Hippocampal formation (tissue), 2 donors: ENCODE measurements at places on chromosomes 5 and 9.

GRCh38 chr9:110928599-110928998 is 109.7 kb downstream of the LPAR1 start:
- DNase-seq, result no peak

DNA sequence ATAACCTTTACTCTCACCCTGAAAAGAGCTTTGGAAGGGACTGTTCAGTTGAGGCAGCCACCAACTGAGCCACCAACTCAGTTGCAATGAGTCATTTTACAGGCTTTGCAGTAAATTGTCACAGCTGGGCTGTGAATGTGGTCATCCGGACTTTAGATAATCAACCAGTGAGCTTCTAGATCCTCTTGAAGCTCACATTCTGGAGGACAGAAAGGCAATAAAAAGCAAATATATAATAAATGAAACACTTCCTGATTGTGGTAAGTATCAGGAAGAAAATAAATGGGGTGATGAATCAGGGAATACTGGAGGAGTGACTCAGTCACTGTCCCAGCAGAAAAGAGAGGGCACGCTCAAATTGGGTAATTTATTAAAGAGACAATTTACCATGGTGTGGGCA is 13.2 kb upstream of the C5orf58 start:
- DNase-seq, result no peak

DNA sequence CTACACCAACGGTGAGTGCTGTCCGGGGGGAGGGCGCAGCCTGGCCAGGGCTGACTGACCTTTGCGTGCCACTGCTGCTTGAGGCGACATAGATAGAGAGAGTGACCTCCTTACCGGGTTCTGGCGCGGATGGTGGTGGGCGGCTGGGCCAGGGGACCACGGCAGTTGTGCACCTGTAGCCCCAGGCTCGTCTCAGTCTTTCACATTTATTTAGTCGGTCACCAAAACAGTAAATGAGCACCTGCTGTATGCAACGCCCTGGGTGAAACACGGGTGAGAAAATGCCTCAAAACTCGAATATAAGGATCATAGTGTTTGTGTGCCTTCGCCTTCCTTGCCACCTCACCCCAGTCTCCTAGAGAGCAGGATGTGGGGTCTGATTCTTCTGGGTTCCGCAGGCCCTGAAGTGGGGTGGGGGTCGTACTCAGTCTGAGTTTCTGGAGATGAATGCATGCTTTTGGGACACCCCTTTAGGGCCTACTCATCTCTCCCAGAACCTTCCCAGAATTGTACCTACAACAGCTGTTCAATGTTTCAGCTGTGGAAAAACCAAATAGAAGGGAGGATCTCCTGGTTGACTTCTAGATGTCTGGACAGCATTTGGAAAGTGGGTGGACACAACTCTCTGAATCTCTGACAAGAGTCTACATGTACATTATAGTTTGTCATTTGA is 714 bp downstream of the SEC24A start:
- DNase-seq, result no peak

DNA sequence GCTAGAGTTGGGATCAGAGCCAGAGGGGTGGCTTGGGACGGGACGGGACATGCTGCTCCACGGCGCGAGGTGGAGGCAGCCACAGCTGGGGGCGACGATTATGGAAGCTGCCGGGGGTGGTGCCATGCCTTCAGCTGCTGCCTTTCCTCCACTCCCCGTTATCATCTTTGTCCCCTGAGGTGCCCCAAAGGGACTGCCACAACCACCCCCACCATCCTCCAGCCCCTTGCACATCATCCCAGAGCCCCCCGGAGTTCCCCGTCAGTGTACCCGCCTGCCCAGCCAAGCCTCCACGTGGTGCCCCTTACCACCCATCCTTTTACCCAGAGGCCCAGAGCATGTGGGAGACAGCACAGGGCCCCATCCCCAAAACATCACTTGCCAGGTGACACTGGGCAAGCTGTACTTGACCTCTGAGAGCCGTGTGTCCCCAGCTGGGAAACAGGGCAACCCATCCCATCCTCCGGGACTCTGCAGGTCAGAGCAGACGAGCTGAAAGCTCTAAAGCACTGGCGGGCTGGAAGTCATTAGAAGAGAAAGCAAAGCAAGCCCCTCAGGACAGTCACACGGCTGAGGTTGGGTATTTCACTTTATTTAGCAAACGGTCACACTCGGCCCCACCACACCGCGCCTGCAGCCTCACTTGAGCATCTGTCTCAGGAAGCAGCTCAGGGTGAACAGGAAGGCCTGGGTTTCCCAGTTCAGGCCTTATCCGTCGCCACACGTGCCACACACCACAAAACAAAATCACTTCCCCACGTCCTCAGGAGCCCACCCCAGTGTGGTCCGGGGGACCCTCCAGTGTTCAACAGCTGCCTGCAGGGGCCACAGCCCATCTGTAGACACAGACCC is 19.5 kb upstream of the MXD3 start:
- DNase-seq, result no peak

- DNase-seq, result no peak
Observed at GRCh38 chr5:175257847-175258194, 186.2 kb downstream of the DRD1 start.

GRCh38 chr5:95511606-95512005 is 43.2 kb downstream of the SKIC3 start:
- no peak for DNase-seq

GRCh38 chr5:97980291-97980690 is 793.2 kb upstream of the RGMB start:
- DNase-seq, result no peak

GRCh38 chr9:122923947-122924346 is 7.4 kb downstream of the ZBTB26 start:
- no peak for DNase-seq

GRCh38 chr9:37187713-37188439 is 67.5 kb downstream of the ZCCHC7 start:
- no peak for DNase-seq

- no peak for DNase-seq
Observed at GRCh38 chr5:157487358-157487757, 27.3 kb downstream of the NIPAL4 start.

- no peak for DNase-seq
Observed at GRCh38 chr5:60797482-60798153, 46.5 kb downstream of the ELOVL7 start.

- DNase-seq, result peak; percentile 4
Observed at GRCh38 chr9:136270173-136270705, 24.6 kb upstream of the QSOX2 start.

DNA sequence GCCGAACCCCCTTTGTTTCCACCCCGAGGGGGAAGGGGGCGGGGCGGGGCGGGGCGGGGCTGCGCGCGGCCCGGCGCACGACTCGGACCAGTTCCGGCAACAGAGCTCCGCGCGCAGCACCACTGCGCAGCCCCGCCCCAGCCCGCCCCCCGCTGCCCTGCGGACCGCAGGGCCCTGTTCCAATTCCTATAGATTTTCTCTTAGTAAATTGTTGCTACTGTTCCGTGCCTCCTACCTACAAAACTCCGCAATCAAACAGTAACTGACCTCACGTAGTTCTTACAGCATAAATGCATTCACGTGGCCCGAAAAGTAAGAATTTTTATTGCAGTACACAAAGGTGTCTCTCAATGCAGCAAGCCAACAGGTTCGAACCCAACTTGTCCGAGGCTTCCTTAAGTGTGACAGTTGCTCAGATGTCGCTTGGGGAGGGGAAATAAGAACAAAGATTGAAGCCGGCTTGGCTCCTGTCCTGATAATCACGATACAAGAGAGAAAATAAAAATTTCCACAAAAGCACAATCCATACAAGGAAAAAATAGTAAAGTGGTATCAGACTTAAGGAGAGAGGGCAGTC is 1.2 kb upstream of the RNF38 start:
- DNase-seq, result peak; percentile 66

GRCh38 chr5:175321927-175322532 is 122.0 kb downstream of the DRD1 start:
- DNase-seq, result no peak

GRCh38 chr9:11097020-11097419 is 484.2 kb upstream of the PTPRD start:
- DNase-seq, result no peak

DNA sequence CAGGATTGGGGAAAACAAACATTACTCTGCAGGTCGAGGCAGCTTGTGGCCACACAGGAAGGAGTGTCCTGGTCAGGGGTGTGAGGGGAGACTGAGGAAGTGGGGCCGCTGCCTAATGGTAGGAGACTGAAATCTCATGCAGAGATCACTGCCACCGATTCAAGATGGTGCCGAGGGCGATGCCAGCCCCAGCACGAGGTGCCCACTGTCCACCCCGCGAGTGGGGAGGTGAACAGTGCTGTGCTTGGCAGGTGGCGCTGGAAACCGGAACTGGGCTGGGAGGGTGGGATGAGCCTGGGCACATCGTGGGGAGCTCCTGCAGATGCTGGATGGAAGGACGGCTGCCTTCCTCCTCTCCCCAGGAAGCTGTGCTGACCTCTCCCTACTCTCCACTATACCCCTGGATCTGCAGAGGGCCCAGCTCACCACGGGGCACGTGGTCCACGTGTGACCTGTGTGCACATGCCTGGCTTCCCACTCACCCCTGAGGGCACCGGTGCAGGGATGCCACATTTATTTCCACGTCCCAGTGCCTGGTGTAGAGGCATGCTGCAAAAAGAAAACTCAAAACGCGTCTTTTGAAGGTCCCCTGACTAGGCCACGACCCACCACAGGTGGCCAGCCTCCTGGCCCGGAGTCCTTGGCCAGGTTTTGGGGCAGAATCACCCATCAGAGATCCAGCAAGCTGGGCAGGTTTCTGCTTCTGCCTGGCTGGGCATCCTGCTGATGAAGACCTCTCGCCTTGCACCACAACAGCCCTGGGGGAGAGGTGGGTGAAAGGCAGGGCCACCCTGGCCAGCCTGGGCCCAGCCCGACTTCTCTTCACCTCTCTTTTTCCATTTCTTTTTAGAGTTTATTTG is 71.7 kb upstream of the FCN1 start:
- DNase-seq, result no peak

GRCh38 chr5:163506726-163507125 is 1.3 kb downstream of the MAT2B start:
- DNase-seq, result no peak

DNA sequence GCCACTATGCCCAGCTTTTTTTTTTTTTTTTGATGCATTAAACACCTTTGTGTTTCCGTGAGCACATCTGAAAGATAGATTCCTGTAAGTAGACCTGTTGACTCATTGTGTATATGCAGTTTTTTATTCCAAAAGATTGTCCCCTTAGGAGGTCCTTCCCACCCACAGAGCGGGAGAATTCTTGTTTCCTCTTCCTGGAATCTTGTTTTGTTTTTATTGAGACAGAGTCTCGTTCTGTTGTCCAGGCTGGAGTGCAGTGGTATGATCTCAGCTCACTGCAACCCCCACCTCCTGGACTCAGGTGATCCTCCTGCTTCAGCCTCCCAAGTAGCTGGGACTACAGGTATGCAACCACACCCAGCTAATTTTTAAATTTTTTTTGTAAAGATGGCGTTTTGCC is 7.6 kb downstream of the PTPA start:
- DNase-seq, result no peak

DNA sequence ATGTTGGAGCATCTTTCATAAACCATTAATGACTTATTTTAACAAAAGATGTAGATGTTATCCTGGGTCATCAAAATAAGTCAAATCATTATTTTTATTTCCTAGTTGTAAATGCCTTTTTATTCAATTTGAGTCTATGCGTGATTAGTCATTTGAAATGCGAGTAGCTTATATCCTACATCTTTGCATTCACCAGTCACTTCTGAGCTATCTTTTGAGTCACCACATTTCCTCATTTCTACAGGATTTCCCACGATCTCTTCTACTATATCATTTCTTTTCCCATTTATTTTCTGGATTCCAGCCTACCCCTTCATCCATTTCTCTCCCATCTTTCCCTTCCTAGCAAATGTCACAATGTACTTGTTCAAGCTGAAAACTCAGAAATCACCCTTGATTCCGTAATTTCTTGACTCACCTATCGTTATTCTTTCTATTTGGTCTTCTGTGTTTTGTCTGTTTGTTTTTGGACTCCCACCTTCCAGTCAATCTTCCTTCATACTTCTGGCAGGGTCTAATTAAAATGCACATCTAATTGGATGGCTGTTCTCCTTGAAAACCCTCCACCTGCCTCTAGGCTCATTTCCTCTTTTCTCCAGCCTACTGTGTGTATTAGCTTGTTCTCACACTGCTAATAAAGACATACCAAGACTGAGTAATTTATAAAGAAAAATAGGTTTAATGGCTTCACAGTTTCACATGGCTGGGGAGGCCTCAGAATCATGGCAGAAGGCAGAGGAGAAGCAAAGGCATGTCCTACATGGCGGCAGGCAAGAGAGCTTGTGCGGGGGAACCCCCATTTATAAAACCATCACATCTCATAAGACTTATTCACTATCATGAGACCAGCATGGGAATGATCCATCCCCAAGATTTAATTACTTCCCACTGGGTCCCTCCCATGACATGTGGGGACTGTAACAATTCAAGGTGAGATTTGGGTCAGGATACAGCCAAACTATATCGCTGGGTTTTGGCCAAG is 112.4 kb downstream of the MEF2C start:
- DNase-seq, result no peak

GRCh38 chr9:99561509-99561917 is 260.2 kb upstream of the NR4A3 start:
- no peak for DNase-seq

DNA sequence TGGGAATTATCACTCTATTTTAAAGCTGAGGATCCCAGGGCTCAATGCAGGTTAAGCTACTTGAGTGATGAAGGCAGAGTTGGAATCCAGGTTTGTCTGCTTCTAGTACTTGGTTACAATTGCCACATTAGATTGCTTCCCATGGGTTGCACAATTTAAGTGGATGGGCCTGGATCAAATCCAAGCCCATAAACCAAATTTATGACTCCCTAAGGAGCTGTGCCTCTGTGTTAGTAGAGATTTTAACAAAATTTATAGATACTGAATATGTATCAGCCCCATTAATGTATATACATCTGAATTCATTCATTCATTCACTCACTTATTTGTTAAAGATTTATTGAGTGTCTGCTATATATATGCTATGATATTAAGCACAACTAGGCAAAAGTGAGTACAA is 332.3 kb upstream of the KLF9 start:
- DNase-seq, result no peak

GRCh38 chr5:134937526-134937925 is 30.2 kb upstream of the CATSPER3 start:
- no peak for DNase-seq

- no peak for DNase-seq
Observed at GRCh38 chr9:128422783-128423150, 2.1 kb downstream of the CERCAM start.

- DNase-seq, result no peak
Observed at GRCh38 chr5:176151281-176151680, 86.9 kb upstream of the SIMC1 start.

DNA sequence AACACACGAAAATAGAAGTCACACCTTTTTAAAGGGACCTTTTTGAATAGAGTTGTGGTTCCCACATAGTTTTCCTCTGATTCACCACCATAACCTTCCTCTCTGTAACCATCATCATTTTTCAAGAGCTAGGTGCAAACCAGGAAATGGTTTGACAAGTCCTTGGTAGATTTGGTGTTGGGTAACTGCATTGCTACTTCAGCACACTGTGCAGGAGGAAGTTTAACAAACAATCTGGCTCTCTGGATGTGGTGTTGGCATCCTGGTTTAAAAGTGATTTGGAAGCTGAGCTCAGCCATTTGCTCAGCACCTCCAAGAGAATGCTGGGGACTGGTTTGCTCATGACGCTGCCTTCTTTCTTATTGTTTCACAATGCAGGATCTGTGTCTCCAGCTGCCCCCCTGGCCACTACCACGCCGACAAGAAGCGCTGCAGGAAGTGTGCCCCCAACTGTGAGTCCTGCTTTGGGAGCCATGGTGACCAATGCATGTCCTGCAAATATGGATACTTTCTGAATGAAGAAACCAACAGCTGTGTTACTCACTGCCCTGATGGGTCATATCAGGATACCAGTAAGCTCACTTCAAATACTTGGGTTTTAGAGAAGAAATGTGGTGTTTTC is 213.1 kb downstream of the RFK start:
- no peak for DNase-seq
